ENCODE measurements at places on chromosomes 3 and 15.

- no peak overlapping the region for H3K27ac ChIP-seq
- no peak for DNase-seq
- H3K27me3 ChIP-seq: no peaks in the 10 kb centered on the region
- no peak overlapping the region for H3K4me3 ChIP-seq
- 0 out of 2 replicates have a peak, but pooled peaks cover 3% of the 10 kb centered on the region for H3K4me1 ChIP-seq
These were observed 84.0 kb upstream of the TRA2B start for GRCh38 chr3:186021673-186022362.

GRCh38 chr3:142940000-142940399, 23.5 kb downstream of the PAQR9 start:
- no peaks in the 10 kb centered on the region for H3K27me3 ChIP-seq
- no peak overlapping the region for H3K27ac ChIP-seq
- H3K36me3 ChIP-seq: no peaks in the 10 kb centered on the region
- H3K4me3 ChIP-seq: no peak overlapping the region
- no peak for DNase-seq

DNA sequence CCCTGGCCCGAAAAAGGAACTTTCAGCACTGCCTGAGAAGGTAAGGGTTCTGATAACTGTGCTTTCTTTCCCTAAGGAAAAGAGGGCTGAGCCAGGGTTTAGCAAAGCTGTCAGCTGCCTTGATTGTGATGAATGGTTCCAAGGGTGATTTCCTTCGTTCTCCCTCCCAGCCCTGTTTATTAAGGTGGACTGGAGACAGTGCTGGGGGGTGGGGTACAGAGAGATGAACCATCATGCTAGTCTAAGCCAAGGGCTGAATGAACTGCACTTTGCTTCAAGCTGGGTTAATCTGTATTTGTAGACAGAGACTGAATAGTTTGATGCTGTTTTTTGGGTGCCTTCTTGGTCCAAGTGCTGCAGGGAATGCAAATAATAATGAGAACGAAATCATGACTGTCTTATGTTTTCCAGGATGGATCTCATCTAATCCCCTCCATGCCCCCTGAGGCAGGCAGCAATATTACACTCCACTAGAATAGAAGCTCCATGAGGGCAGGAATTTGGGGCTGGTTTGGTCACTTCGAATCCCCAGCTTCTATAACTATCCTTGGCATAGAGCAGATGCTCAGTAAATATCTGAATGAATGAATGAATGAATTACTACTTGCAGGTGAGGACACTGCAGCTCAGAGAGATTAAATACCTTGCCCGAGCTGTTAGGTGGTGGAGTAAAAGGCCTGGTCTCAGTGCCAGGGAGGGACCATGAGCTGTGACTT, 10.9 kb downstream of the PXYLP1 start:
- no peak for DNase-seq
- no peaks in the 10 kb centered on the region for H3K36me3 ChIP-seq
- no peaks in the 10 kb centered on the region for H3K27me3 ChIP-seq
- no peak overlapping the region for H3K4me3 ChIP-seq
- H3K4me1 ChIP-seq: no peaks in the 10 kb centered on the region

DNA sequence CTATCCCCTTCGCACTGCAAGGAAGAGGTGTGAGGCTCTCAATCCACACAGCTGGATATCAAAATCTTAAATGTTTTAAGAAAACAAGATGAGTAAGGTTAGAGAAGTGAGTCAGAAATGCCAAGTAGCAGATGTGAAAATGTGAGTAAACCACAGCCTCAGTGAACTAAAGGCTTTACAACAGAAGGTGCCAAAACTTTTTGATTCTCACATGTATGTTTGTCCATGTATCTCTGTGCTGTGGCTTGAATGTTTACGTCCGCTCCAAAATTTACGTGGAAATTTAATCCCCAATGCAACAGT, 126.8 kb upstream of the PFN2 start:
- DNase-seq: no peak
- H3K36me3 ChIP-seq: 0 out of 2 replicates have a peak, but pooled peaks cover 3% of the 10 kb centered on the region
- peak overlapping the region; percentile 96 for H3K27ac ChIP-seq
- H3K27me3 ChIP-seq: no peaks in the 10 kb centered on the region
- no peak overlapping the region for H3K4me3 ChIP-seq
- H3K4me1 ChIP-seq: peaks cover 73% of the 10 kb centered on the region

GRCh38 chr15:99209326-99209725, 40.1 kb downstream of the TTC23 start:
- H3K4me3 ChIP-seq: no peak overlapping the region
- no peaks in the 10 kb centered on the region for H3K27me3 ChIP-seq
- no peaks in the 10 kb centered on the region for H3K4me1 ChIP-seq
- no peaks in the 10 kb centered on the region for H3K36me3 ChIP-seq

- no peaks in the 10 kb centered on the region for H3K36me3 ChIP-seq
- H3K4me1 ChIP-seq: no peaks in the 10 kb centered on the region
- H3K27me3 ChIP-seq: no peaks in the 10 kb centered on the region
- H3K4me3 ChIP-seq: no peak overlapping the region
- no peak for DNase-seq
- no peak overlapping the region for H3K27ac ChIP-seq
These were observed 295.3 kb upstream of the SLITRK3 start for GRCh38 chr3:165491487-165491886.

DNA sequence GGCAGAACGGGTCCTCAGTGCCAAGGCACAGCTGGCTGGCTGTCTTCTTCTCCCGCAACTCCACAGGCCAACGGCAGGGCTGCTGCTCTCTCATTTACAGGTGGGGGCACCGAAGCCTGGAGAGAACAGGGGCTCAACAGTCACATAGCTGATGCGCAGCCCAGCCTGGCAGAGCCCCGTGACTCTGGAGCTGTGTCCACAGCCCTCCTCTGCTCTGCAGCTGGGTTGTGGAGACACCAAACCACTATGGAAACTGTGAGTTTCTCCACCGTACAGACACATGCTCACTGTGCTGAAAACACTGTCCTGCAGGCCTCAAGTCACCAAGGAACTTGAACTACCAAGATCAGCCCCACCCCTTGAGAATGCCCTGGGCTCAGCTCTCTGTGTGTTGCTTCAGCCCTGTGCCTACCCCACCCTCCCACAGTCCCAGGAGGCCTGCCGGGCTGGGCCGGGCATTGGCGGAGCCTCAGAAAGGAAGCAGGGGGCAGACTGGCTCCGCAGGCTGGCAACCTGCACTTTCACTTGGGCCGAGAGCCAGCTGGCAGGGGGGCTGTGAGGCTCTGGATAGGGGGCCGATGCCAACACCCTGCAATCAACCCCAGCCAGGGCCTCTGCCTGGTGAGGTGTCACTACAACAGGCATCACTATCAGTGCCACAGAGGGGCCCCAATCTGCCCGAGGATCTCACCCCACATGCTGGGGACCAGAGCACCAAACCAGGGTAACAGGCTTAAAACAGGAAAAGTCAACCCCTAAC, 113.7 kb upstream of the RPL32 start:
- H3K4me3 ChIP-seq: no peak overlapping the region
- DNase-seq: no peak
- peaks cover 7% of the 10 kb centered on the region for H3K4me1 ChIP-seq
- H3K27ac ChIP-seq: no peak overlapping the region

GRCh38 chr15:100175406-100176114, 166.2 kb downstream of the ADAMTS17 start:
- no peaks in the 10 kb centered on the region for H3K4me1 ChIP-seq
- no peak for DNase-seq
- H3K4me3 ChIP-seq: no peak overlapping the region
- H3K36me3 ChIP-seq: no peaks in the 10 kb centered on the region

DNA sequence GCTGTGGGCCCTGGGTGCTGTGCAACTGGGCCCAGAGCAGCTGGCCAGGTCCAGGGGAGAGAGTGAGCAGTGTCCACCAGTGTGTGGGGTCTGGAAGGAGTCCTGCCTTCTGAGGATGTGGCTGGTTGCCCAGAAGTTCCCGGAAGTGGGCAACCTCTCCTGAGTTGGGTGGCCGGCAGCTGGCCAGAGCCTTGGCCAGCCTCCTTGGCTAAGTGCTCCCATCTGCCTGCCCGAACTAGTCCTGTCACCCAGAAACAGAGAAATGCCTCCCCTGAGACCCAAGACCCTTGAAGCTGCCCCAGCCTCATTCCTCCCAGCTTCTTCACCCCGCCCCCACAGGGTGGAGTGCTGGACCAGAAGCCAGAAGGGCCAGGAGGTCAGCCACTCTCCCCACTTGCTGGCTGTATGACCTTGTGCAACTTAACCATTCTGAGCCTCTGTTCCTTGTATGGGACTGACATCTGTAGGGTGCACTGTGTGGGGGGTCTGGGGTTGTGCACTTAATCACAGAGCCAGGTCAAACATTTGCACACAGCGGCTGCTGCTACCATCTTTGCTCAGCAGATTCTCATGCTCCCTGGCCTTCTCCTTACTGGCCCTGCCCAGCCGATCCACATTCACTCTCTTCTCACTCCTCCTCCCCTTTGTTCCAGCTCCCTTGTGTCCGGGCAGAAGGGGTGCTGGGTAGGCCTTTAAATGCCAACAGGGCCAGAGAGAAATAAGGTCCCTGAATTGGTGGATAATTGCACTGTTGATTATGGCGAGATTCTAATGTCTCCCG, 7.5 kb upstream of the ALAS1 start:
- H3K27me3 ChIP-seq: no peaks in the 10 kb centered on the region
- H3K4me3 ChIP-seq: no peak overlapping the region
- no peaks in the 10 kb centered on the region for H3K36me3 ChIP-seq
- no peak for DNase-seq

DNA sequence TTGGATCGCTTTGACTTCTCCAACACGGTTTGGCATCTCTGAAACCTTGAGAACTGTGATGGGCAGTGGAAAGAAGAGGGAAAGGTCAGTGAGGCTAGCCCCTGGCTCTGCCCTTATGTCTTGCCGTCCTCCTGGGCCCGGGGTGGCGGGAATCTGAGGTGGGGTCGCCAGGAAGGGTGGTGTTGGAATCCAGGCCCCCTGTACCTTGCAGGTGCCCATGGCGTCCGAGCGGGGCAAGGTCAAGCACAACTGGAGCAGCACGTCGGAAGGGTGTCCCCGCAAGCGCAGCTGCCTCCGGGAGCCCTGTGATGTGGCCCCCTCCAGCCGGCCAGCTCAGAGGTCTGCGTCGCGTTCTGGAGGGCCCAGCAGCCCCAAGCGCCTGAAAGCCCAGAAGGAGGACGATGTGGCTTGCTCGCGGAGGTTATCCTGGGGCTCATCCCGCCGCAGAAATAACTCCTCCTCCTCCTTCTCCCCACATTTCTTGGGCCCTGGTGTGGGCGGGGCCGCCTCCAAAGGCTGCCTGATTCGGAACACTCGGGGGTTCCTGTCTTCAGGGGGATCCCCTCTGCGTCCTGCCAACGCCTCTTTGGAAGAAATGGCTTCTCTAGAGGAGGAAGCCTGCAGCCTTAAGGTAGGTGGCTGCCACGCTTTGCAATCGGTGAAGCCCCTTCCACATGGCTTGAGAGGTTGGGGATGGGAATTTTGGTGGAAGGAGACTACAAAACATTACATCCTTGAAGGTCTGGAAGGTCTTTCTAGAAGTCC, 907 bp downstream of the TATDN2 start:
- H3K4me3 ChIP-seq: peak overlapping the region; percentile 95
- peaks cover 20% of the 10 kb centered on the region for H3K36me3 ChIP-seq
- peak overlapping the region; percentile 76 for H3K27ac ChIP-seq

DNA sequence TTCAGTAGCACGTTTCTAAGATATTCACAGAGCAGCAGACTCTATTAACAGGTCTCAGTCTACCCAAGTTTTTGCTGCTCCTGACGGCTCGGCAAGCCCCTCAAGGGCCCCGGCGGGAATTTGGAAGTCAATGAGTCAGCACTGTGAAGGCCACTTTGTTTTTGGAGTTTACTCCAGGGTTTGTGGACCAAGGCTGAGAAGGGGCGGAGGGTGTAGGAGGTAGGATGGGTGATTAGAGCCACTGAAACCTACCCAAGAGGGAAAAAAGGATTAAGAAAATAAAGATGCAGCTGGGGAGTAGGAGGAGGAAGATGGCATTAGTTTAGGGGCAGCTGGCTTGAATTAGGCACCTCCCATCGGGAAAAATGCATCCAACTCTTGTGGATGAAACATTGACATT, 87.6 kb downstream of the BDH1 start:
- no peak overlapping the region for H3K27ac ChIP-seq
- no peaks in the 10 kb centered on the region for H3K36me3 ChIP-seq
- DNase-seq: no peak
- H3K27me3 ChIP-seq: no peaks in the 10 kb centered on the region
- peaks cover 40% of the 10 kb centered on the region for H3K4me1 ChIP-seq

DNA sequence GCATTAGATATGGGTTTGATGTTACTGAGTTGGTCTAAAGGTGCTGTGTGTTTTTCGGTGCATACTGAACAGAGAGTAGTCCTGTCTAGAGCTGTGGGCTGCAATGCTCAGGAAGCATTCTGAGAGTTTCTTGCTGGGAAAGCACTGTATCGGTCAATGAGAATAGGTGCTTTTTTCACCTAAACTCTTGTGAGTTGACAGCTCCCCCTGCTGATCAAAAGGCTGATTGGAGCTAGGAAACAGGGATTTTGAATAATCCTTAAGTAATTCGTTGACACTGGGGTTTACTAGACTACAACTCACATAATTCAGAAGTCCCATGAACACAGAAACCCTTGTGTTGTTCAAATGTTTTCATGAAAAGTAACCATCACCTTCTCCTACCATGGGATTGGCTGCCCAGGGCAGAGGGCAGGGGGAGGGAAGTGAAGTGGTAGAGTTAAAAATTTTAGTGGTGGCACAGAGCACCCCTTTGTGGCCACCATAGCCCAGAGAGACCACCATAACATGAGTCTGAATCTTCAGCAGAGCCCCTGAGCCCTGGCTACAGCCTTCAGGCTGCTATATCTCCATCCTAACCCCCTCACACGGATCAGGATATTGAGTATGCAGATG, 13.0 kb upstream of the MANF start:
- DNase-seq: peak; percentile 88
- no peak overlapping the region for H3K4me3 ChIP-seq
- no peaks in the 10 kb centered on the region for H3K27me3 ChIP-seq
- H3K36me3 ChIP-seq: no peaks in the 10 kb centered on the region
- H3K27ac ChIP-seq: no peak overlapping the region

DNA sequence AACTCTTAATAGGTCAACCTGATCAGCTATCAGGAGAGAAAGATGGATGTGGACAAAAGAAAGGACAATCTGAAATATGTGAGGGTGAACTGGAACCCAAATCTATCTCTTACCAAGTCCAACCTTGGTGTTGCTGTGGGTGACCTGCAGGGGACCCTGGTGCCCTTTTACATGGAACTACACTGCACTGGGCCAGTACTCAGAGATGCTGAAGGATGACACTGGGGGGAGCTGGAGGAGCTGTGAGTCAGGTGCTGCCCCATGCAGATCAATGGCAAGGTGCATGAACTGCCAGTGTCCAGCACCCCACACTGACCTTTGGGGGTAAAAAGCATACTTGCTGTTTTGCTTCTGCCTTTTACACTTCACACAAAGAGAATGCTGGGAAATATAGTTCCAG, 55.6 kb upstream of the TBC1D5 start:
- no peak overlapping the region for H3K4me3 ChIP-seq
- peaks cover 3% of the 10 kb centered on the region for H3K4me1 ChIP-seq
- peak; percentile 63 for DNase-seq

DNA sequence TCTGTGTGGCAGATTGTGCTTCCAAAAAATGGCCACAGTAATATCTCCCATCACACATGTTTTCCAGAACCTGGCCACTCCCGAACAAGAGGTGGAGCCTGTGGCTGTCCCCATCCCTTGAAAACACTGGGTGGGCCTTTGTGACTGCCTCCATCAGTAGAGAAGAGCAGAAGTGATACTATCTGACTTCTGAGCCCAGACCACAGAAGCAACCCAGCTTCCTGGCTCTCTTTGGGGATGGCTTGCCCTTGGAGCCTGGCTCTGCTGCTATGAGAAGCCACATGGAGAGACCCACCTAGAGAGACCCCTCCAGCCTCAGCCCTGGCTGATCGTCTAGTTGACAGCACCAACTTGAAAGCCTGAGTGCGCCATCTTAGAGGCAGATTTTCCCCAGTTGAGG, 39.8 kb upstream of the CMTM8 start:
- H3K36me3 ChIP-seq: no peaks in the 10 kb centered on the region
- H3K27ac ChIP-seq: no peak overlapping the region
- no peak for DNase-seq
- H3K4me1 ChIP-seq: no peaks in the 10 kb centered on the region

Measured in Karpas-422 (cell line).